CD4-positive, alpha-beta T cell treated with Interleukin-6 at 100 ng/mL for 8 hours (primary cell): ENCODE measurements at places on chromosomes 16 and 17.
A peak's percentile ranks its signal among the peaks of the same experiment; 100 is the strongest.

- DNase-seq: peak; percentile 92
These were observed 6.6 kb upstream of the SMARCD2 start for GRCh38 chr17:63848834-63849689.

- DNase-seq: no peak
These were observed 26.0 kb downstream of the CIITA start for GRCh38 chr16:10902999-10903398.

DNA sequence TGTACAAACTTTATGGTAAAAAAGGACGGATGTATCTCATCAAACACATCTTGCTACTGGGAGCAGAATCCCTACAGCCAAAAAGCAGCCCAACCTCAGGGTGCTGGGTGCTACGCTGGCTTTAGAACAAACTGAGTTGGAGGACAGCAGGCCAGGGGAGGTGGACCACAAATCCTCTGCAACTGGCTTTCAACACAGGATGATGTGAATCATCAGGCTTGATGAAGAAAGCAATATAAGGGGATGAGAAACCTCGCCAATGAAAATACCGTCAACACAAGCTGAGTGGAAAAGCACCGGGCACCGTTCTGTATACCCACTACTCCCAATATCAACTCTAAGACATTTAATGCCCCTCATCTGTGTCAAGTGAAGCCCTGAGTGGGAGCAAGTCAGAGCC lies 14.3 kb downstream of the HBQ1 start:
- no peak for DNase-seq

GRCh38 chr17:3772764-3773163 lies 28.2 kb downstream of the ITGAE start:
- no peak for DNase-seq

- peak; percentile 61 for DNase-seq
These were observed 8.6 kb upstream of the UBE2I start for GRCh38 chr16:1300664-1301476.

DNA sequence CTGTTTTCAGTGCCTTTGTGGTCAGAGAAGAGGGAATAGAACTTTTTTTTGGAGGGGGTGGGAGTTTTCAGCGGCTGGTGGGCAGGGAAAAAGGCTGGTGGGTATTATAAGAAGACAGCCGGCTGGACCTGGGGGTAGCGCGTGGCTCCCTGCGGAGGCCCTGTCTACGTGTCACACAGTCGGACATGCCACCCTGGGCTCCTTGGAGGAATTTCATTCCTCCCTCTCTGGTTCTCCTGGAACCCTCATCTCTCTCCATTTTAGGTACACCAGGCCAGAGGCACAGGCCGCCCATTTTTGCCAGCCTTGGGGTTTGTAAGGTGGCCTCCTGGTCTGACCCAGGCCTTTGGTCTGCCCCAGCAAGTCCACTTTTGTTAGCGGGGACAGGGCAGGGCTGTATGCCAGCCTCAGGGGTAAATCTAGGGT lies 908 bp downstream of the FKBP10 start:
- DNase-seq: no peak

- DNase-seq: no peak
These were observed 178.8 kb downstream of the BANP start for GRCh38 chr16:88130016-88130415.

DNA sequence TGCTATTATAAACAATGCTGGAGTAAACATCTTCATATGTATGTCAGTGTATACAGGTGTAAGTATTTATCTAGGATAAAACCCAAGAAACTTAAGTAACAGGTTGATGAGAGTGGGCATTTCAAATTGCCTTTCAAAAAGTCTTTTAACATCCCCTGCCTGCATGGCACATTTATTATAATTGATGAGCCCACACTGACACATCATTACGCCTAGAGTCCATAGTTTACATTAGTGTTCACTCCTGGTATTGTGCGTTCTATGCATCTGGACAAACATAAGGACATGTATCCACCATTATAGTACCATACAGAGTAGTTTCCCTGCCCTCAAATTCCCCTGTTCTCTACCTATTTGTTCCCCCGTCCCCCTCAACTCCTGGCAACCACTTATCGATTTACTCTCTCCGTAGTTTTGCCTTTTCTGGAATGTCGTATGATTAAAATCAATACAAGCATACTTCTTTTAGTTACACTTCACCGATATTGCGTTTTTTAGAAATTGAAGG lies 53.7 kb downstream of the NACA2 start:
- no peak for DNase-seq

- DNase-seq: no peak
These were observed 438.0 kb upstream of the MAF start for GRCh38 chr16:80038566-80038965.

DNA sequence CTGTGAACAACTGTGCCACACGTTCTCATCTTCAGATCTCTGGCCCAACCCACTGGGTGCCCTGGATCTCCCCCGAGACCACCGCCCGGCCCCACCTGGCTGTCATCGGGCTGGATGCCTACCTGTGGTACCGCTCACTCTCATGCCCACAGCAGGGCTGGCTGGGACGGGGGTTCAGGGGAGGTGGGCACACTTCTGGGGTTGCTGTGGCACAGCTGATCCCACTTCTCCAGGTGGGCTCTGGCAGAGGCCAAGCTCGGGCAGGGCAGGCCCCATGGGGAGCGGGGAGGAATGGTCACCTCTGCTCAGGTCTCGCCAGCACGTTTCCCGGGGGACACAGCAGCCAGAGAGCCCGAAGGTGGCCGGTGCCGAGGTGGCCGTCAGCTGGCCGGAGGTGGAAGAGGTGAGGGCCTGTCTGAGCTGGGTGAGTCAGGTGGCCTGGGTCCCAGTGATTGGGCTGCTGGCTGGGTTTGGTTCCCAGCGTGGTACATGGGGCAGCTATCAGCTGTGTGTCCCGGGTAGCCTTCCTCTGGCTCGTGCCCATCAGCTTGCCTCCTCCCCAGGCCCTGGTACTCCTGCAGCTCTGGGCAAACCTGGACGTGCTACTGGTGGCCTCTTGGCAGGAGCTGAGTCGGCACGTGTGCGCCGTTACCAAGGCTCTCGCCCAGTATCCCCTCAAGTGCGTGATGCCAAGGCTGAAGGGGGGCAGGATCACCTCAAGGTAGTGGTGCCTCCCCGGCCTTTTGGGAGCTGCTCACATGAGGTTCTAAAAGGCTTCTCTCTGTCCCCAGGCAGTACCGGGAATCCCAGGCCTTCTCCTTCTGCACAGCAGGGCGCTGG lies 2.3 kb upstream of the MRPS34 start:
- no peak for DNase-seq

- DNase-seq: no peak
These were observed 24.7 kb downstream of the NGFR start for GRCh38 chr17:49519781-49520180.

DNA sequence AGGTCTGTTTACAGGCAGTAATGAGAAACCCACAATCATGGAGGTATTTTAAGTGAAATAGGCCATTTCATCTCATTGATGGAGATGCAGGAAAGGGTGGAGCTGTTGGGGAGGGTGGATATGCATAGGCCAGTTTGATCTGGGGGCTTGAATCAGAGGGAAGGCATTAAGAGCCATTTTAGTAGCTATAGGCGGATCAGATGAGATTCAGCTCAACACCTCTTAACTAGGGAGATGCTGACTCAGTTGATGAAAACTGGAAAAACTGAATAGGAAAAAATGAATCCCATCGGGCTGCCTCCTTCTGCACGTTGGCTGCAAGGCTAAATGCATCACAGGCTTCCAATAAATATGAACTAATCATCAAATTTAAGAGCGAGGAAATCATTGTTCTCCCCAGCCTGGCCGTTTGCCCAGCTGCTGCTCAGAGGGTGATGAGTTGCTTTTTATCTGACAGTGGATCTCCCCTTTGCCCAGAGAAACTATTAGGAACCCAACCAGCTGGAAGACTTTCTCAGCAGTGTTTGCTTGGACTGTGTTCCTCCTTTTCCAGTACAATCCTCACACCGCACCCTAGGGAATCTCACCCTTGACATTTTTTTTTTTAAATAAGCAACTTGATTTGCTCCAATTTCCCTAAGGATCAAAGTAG lies 149.6 kb downstream of the SOX9 start:
- no peak for DNase-seq

DNA sequence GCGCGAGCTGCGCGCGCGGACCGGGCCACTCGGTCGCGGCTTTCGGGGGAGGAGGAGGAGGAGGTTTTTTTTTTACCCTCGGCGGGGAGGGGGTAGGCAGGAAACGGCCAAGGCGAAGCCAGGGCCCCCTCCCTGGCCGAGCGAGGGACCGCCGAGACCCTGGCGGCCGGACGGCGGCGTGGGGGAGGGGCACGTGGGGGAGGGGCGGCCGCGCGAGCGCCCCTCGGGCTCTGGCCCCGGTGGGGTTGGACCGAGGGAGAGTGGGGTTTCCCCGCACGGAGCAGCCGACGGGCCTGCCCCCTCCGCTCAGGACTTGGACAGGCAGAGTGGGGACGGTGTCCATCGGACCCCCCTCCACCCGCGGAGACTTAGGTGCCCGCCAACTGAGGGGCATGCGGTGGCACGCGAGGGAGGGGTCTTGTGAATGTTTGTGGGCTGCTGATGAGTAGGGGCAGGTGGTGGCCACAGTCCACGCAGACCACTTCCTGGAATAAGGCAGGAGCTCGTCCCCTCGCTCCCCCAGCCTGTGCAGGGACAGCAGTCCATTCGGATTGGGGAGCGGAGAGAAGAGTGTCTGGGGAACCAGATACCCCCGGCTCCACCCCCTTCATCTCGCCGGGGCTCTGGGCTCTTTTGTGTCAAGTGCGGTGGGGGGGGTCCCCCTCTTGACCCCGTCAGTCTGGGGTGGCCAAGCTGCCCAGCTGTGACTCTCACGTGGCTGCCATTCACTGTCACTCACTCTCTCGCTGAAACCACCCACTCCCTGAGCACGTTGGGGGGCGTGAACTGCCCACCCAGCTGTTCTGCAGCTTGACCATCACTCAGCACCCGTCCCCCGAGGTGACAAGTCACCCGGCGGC lies 3.0 kb upstream of the CHD3 start:
- DNase-seq: peak; percentile 31

GRCh38 chr16:1690810-1691209 lies 12.7 kb downstream of the JPT2 start:
- DNase-seq: no peak

DNA sequence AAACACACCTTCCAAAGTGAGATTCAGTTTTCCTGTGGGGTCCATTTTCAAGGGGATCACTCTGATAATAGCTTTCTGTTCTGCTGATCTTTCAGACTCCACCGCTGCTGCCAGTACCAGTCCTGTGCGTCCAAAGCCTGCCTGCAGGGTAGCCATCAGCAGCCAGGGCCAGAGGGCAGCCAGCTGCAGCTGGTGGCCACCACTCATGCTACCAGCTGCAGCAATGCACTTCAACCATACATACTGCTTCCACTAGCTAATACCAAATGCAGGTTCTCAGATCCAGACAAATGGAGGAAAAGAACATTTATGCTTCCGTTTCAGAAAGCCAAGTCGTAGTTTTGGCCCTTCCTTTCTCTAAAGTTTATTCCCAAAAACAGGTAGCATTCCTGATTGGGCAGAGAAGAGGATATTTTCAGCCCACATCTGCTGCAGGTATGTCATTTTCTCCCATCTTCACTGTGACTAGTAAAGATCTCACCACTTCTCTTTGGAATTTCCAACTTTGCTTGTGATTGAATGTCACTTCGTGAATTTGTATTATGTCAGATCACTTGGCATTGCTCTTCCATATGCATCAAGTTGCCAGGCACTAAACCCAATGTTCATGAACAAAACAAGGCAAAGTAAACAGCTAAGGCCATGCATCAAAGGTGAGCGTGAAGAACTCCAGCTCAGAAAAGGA lies 1.8 kb downstream of the RNF43 start:
- no peak for DNase-seq

- no peak for DNase-seq
These were observed 44.9 kb downstream of the SHISA6 start for GRCh38 chr17:11285946-11286345.

DNA sequence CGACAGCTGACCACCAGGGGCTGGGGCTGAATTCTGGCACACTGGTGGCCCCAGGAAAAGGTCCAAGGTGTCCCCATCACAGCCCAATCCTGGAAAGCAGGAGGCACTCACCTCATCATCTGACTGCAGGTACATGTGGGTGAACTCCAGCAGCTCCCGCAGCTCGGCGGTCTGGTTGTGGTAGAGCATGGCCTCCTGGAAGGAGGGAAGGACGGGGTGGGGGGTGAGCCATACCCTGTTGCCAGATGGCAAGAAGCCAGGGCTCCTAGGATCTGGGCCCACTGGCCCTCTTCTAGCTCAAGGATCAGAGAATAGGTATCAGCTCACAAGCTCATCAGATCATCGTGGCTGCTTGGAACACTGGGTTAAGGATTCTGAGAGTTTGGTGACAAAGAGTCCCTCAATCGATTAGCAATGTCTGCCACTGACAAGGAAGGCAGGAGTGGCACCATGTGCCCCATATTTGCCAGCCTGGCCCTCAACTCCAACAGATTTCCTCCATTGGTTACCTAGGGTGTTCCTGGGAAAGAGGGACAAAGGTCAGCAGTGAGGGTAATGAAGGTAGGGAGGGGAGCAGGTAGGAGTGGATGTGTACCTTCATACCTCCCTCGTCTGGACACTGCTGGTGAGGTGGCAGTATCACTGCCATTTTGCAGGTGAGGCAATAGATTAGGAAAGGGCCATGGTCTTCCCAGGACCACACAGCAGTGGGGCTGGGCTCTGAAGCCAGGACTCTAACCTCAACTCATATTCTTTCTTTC lies 4.9 kb downstream of the P3H4 start:
- DNase-seq: no peak

DNA sequence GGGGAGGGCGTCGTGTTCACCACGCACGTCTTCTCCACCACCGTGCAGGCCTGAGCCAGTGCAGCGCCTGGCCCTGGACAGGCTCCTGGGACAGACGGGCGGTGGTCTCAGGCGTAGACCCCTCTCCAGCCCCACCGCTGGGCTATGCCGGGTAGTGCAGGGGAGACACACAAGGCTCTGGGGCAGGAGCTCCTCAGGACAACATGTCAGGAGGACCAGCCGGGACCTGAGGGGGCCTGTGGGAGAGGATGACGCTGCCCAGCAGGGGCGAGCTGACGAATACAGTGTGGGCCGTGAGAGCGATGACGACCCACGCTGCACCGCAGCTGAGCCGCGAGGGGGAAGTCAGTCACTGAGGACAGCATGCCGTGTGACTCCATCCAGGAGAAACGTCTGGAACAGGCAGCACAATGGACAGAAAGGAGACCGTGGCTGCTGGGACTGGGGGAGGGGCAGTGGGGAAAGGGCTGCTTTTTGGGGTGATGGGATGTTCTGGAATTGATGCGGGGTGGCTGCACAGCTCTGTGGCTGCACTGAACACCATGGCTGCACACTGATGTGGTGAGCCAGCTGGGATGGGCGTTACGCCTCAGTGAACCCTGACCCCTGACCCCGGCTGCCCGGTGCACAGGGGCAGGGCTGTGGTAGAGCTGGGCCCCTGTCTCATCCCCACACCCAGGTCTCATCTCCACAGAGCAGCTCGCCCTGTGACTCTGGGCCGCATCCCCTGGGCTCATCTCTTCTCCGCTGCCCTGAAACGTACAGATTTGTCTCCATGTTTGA lies 20.2 kb downstream of the DNASE1 start:
- DNase-seq: no peak
